Activated T-helper 1 cell treated with anti-CD3 and anti-CD28 coated beads, Interleukin-2, amount 50 U/mL, for 16 hours (primary cell): ENCODE measurements at places on chromosomes 13 and 19.

DNA sequence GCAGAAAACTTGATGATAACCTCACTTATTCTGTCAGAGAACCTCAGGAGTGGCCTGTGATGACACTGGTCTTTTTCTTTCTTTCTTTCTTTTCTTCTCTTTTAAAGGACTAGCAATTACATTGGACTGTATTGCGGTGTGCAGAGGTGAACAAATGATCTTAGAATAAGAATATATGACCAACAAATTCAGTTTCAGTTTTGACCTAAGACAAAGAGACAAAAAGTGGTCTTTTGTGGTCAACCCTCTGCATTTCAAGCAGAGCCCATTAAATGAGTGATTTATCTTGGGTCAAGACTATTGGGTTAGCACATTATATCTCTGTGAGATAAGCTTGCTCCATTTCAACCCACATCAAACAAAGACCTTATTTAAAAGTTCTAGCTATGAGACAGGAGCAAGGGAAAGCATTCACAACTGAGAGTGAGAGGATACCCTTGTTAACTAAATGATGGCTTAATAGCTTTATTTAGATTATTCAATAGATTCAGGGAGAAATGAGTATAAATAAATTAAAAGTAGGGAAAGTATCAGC lies 644.4 kb downstream of the PCDH9 start:
- DNase-seq, result no peak

DNA sequence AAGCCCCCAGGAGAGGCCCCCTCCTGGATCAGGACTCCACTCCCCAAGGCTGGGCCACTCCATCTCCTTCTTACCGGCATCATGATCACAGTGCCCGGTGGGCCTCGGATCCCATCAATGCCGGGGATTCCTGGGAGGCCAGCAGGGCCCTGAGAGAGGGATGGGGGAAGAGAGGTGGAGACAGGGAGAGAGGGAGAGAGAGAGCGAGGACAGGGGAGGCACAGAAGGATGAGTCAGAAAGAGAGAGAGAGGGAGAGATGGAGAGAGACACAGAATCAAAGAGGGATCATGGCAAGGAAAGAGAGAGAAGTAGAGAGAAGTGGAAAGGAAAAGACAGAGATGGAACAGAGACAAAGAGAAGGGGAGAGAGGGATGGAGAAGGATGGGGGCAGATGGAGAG lies 13.8 kb downstream of the COL5A3 start:
- no peak for DNase-seq

- no peak for DNase-seq
Measured at GRCh38 chr13:52815330-52815729, 33.1 kb downstream of the PCDH8 start.

- DNase-seq, result no peak
Measured at GRCh38 chr13:27296496-27296895, 25.9 kb downstream of the RASL11A start.

- no peak for DNase-seq
Measured at GRCh38 chr13:107020393-107020792, 452.5 kb upstream of the ARGLU1 start.

GRCh38 chr13:41562083-41562482 lies 104.7 kb downstream of the RGCC start:
- no peak for DNase-seq

- DNase-seq, result no peak
Measured at GRCh38 chr13:41061914-41062837, 867 bp downstream of the WBP4 start.

- no peak for DNase-seq
Measured at GRCh38 chr13:31749929-31750328, 10.6 kb downstream of the RXFP2 start.

DNA sequence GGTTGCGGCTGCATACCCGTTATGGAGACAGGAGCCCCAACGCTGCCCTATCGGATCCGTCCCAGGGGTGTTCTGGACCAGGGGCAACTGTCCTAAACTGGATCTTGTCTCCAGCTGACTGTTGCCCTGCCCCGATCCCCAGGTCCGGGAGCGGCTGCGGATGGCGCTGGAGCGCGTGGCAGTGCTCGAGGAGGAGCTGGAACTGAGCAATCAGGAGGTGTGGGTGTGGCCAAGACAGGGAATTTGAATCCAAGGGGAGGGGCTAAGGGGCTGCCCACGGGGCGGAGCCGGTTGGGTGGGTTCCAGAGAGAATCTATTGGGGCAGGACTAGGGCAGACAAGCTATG lies 9.9 kb downstream of the PPFIA3 start:
- DNase-seq, result no peak

DNA sequence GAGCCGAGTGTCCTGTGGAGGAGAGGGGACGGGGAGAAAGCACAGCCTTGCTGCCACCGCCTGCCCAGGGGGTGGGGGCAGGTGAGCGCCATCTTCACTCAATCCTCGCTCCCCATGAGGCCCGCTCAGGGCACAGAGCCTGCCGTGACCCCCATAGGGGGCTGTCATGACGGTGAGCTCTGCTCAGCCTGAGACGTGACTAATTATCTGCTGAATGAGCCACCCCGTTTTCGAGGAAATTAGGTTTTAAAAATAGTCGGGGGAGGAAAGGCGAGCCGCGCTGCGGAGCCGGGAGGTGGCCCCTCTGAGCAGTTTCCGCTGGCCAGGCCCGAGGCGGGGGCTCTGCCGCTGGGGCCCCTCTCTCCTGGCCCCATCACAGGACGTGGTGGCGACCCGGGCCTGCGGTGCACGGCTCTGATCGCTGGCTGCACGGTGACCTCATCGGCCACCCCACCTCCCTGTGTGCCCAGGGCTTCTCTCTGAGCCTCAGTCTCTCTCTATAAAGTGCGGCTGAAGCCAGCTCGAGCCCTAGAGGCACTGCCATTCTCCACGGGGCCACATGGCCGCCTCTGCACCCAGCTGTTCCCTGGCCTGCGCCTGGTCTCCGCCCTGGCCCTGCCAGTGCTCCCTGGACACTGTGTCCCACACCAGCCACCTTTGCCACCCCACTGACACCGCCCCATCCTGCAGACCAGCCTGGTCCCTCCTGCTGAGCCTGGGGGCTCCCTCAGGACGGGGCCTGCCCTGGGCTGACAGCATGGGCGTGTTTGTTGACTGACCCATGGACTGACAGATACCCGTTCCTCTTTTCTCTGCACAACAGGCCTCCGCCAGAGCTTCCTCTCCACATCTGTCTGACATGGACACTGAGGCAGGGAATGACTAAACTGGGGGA lies 28.3 kb downstream of the PIP5K1C start:
- DNase-seq, result no peak

- DNase-seq, result no peak
Measured at GRCh38 chr19:29083863-29084262, 129.1 kb downstream of the UQCRFS1 start.

DNA sequence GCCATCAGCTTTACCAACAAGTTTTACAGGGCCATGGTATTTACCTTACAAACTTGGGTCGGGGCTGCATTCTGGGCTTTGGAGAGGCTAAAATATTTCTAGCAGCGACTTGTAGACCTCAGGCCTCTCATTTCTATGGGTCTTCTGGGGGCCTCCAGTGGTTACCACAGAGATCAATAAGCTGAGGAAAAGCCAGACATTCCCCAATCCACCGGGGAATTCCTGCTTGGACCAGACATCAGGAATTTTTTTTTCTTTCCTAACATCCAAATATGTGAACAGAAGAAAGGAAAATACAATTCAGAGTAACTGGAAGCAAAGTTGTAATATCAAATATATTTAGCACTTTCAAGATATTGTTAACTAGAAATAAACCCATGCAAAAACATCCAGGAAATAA lies 1.5 kb downstream of the DZIP1 start:
- DNase-seq, result no peak

GRCh38 chr13:79775830-79776229 lies 294.9 kb downstream of the NDFIP2 start:
- no peak for DNase-seq

GRCh38 chr13:65597839-65598818 lies 1632.0 kb downstream of the PCDH9 start:
- no peak for DNase-seq
